Activated CD4-positive, alpha-beta T cell treated with anti-CD3 and anti-CD28 coated beads for 24 hours (primary cell): ENCODE measurements at places on chromosomes 1 and 21.

DNA sequence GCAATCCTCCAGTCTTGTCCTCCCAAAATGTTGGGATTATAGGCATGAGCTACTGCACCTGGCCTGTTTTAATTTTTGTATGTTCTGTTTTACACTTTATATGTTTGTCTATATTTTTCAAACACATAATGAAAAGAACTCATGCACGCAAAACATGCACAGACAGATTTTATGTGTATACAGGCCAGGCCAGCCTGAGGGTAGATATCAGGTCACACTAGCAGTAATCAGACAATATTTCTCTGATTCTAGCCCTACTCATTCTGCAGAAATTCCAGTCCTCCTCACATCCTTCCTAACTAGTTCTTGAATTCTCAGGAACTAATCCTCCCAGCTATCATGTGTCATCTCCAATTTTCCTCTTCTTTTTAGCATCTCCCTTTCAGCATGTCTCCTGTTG is 27.8 kb upstream of the PHGDH start:
- DNase-seq = no peak

- no peak for DNase-seq
Measured at GRCh38 chr1:12596007-12596821, 21.8 kb downstream of the DHRS3 start.

DNA sequence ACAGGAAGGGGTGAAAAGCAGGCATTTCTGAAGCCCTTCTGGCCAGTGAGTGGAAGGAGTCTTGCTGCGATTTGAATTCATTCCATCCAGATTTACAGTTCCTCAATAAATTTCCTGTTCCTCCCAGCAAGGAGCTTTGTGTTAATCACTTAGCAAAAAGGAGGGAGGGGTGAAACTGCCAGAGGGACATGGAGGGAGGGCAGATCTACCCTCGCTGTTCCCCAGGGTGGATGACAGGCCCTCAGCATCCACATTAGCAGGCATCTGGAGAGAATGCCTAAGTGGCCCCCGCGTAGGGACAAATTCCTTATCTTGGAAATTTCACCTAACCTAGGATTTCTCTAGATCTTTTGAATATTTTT is 1.2 kb downstream of the ETV3 start:
- no peak for DNase-seq

- DNase-seq = no peak
Measured at GRCh38 chr1:182724215-182724614, 39.8 kb upstream of the RGS8 start.

DNA sequence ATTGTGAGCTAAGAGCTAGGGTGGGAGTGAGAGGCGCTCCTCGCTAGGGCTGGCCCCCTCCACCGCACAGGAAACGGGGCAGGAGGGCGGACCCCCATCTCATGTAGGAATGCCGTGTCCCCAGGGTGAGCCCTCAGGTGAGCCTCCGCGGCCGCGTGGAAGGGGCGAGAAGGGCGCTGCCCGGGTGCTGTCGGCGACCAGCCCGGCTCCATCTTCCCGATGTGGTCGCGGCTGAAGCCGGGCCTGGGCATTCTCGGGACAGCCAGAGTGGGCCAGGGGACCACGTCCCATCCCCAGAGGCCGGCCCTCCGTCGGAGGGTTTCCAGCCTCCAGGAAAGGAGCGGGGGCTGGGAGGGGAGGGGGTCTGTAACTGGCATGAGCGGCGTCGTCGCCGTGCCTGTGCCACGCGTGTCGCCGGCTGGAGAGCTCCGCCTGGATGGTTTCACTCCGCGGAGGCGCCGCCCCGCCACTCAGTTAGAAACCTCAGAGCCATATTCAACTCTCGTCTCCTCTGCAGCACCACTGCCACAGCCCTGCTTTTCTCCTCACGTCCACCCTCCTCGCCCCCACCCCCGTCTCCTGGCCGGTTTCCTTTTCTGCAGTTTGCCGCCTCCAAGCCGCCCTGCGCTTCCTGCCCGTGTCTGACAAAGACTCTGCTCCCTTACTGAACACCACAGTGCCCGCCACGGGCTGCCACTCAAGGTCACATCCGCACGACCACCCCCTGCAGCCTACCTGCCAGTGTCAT is at the start of gene TMEM269:
TMEM269 (plus strand) TSS at position 46 of the 748 bp plus-strand sequence. CDS start 4,903 bp downstream, outside the sequence.
- DNase-seq = peak; percentile 10

DNA sequence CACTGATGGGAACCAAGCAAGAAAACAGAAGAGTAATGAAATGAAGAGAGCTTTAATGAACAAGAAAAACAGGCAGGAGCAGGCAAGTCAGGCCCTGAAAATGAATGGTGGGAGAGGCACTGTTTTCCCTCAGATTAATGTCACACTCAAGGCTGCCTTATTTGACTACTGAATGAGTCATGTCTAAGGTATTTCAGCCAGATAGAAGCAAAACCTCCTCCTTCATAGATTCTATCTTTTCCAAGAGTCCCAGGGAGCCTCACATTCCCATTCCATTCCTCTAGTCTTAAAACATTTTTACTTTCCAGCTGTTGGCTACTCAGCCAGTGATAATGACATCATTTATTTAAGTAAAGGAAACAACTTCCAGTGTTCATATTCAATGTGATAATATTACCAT is 228.4 kb upstream of the NRIP1 start:
- DNase-seq = no peak

- no peak for DNase-seq
Measured at GRCh38 chr1:71351438-71351837, 270.6 kb upstream of the ZRANB2 start.

GRCh38 chr1:219446288-219446687 is 166.6 kb downstream of the ZC3H11B start:
- no peak for DNase-seq

DNA sequence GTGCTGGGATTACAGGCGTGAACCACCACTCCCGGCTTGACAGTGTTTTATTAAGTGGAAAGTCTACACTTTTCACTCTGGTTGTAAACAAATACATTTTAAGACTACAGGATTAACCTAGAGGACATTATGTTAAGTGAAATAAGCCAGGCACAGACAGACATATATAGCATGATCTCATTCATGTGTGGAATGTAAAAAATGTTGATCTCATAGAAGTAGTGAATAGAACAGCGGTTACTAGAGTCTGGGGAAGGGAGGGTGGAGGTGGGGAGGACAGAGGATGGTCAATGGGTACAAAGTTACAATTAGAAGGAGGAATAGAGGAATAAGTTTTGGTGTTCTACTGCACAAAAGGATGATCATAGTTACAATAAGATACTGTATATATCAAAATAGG is 16.9 kb downstream of the CTH start:
- no peak for DNase-seq

GRCh38 chr1:36689992-36690391 is 207.3 kb upstream of the CSF3R start:
- DNase-seq = no peak

DNA sequence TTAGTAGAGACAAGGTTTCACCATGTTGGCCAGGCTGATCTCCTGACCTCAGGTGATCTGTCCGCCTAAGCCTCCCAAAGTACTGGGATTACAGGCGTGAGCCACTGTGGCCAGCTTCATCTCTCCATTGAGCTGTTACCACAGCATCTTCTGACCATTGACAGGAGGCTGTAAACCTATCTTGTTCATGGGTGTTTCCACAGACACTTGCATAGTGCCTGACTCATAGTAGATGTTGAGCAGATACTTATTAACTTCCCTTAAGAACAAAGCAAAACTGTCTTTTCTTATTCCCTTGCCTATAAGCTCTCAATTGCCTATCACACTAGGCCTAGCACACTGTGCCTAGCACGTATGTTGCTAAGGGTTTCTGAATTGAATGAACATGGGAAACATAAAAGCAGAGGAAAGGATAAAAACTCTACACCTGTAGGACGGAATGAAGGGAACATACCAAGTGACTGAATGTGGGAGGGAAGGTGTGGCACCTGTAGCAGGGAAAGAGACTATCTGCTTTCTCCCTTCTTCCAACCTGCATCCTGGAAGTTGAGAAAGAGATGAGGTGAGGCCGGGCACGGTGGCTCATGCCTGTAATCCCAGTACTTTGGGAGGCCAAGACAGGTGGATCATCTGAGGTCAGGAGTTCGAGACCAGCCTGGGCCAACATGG is 1.2 kb upstream of the C1orf54 start:
- no peak for DNase-seq

DNA sequence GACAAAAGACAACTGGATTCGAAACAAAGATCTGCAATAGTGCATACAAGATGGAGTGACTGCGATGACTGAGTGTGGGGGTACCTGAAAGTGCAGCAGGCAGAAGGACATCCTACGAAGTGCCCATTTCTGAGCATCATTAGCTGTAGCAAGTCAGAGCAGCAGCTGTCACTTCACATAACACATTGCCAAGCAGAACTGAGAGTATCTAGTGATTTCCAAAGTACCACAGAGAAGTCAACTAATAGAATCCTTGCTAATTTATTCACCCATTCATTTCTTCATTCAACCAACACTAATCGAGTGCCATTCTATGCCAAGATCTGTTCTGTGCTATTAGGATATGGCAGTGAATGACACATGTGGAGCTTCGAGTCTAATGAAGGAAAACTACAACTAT is 31.6 kb upstream of the CAMSAP2 start:
- no peak for DNase-seq

- no peak for DNase-seq
Measured at GRCh38 chr1:203117611-203118575, 9.6 kb upstream of the ADORA1 start.

DNA sequence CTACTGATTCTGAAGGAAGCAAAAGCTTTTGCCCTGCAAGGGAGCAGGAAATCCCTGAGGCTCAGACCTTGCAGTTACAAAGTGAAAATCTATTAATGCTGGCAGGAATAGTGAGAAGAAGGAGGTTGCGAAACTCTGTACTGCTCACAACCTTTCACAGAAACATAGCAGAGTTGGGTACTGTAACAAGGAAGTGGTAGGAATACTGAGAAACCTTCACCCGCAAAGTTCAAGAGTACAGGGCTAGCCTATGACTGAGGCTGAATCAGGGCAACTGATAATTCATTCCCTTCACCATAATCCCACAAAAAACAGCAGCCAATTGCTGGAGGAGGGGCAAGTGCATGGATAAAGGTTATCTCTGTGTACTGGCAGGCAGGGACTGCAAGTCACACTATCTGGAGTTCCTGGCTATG is 23.9 kb upstream of the KCTD3 start:
- no peak for DNase-seq

- no peak for DNase-seq
Measured at GRCh38 chr21:46017695-46018094, 36.1 kb downstream of the COL6A1 start.

DNA sequence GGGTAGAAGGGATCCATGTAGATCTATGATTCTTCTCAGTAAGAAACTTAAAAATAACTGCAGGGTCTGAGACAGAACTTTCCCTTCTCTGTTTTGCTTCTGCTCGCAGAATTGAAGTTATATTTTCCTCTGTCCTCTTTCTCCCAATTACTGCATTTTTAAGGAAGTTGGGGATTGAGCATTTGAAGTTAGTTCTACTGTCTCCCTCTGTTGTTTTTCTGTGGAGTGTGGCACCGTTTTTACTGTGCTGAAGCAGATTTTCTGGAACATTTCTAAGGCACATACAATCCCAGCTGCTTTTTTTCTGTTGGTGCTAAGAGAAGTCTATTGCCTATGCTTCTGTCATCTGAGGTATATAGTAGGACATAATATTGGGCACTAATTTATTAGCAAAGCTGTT is 43.3 kb downstream of the RASAL2 start:
- DNase-seq = no peak

- DNase-seq = no peak
Measured at GRCh38 chr1:32361674-32362473, 411 bp downstream of the FAM229A start.

- DNase-seq = no peak
Measured at GRCh38 chr1:211882381-211883004, 51.9 kb upstream of the LPGAT1 start.

DNA sequence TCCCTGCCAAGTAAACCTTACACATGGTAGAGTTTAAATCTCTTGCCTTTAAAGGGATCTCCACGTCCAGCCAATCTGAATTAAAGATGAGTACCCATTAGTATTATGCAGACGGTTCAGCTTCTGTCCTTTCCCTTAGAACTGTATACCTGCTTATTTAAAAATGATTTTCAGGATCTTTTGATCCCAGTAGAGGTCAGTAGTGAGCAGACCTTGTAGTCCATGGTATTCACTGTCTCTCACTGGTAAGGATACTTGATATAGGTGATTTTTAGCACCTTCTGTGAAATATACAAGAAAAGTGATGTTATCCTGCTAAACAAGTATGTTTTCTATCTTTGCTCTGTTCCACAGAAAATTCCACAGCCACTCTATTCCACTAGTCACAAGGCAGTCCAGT is 1211.6 kb upstream of the ADGRL4 start:
- no peak for DNase-seq

GRCh38 chr1:51344276-51344601 is 13.9 kb upstream of the TTC39A start:
- no peak for DNase-seq

GRCh38 chr1:198829944-198830343 is 191.1 kb downstream of the PTPRC start:
- DNase-seq = no peak

GRCh38 chr1:23796466-23797271 is 3.9 kb downstream of the GALE start:
- DNase-seq = no peak

- DNase-seq = no peak
Measured at GRCh38 chr21:36817732-36818450, 119.0 kb downstream of the SIM2 start.

GRCh38 chr1:181090641-181091126 is 2.2 kb downstream of the IER5 start:
- no peak for DNase-seq

DNA sequence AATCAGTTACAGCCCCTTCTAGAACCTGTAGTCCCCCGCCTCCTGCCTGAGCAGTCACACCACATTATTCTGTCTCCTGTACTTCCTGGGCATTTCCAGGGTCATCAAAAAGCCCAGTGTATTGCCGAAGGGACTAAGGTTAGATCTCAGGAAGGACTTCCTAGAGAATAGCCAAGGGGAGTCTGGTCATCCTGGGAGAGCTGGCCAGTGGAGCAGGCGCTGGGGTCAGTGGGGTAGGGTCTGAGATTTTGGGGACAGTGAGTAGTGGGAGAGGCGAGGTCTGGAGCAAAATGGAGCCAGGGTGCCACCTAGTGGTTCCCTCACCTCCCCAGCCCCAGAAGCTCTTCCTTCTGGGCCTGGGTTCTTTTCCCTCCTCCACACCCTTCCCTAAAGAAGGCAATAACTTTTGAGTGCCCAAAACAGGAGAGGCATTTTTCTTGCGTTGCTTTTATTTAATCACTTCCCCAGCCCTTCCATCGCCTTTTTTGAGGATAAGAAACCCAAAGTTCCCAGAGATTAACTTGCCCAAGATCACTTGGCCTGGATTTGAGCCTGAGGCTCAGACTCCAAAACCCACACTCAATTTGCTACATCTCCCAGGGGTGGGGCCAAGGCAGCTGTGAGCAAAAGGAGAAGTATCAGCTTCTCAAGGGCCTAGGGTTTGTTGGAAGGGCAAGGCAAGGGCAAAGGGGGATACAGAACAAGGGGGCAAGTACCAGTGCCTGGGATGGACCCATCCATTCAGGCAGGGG is 7.3 kb upstream of the PMVK start:
- no peak for DNase-seq

DNA sequence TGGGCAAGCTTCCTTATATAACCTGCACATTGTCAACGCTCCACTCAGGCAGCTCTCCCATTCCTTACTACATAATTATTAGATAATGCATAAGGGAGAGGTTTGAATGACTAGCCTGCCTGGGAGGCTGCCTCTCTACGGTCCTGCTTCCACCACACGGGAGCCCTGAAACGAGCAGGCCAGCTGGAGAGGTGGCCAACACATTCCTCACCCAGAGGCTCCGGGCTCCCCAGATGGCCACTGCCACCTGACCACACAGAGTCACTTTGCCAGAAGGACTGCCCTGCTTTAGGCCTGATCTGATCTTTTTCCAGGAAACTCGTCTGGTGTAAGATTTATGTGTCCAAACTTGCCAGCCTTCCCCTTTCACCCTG is 27.9 kb downstream of the HIVEP3 start:
- no peak for DNase-seq
